ENCODE measurements at places on chromosomes 12 and 14.

DNA sequence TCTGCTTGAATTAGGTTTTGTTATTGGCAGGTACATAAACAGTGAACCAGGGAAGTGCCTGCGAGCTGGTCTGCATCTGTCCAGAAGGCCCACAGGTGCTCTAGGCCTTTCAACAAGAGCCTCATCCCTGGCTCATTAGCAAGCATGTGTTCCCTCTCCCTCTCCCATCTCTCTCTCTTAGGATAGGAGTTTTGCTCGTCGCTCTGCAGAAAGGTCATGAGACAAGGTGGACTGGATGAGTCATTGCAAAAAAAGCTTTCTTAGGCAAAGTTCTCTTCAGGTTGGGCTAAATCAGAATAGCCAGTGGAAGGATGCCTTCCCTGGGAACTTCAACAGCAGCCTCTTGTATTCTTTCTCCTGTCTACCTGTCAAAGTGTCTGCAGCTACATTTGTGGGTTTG, 14.6 kb upstream of the PRMT8 start:
- no peak for DNase-seq

DNA sequence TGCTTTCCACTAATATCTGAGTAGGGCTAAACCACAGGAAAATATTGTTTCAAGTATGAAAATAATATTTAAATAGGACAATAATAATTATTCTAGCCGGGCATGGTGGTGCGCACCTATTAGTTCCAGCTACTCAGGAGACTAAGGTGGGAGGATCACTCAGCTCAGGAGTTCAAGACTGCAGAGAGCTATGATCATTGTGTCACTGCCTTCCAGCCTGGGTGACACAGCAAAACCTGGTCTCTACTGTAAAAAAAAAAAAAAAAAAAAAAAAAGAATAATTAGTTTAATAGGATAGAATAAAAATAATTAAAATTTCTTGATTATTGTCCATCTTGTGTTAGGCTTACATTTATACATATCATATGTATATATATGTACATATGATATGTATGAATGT, 38.5 kb upstream of the BAZ1A start:
- no peak for DNase-seq

DNA sequence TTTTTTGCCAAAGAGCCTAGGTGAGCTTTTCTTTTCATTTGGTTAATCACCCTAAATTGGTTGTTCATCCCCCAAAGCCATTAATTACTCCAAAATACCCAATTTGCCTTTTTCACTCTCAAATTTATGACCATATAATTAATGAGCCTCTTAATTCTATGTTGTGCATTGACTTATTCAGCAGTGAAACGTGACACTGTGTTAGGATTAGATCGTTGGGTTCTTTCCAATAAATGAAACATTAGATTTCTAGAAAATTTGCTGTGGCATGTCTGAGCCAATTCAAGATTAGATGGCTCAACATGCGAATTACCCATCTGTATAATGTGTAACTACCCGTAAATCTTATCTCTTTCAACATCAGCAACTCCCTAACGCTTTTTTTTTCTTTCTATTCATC, 273.4 kb downstream of the BMP4 start:
- no peak for DNase-seq

- DNase-seq: no peak
Observed at GRCh38 chr14:60931218-60931617, 49.7 kb downstream of the TRMT5 start.

GRCh38 chr14:53214384-53214783, 61.3 kb upstream of the DDHD1 start:
- DNase-seq: no peak

GRCh38 chr12:89645434-89645833, 63.2 kb downstream of the ATP2B1 start:
- DNase-seq: no peak

DNA sequence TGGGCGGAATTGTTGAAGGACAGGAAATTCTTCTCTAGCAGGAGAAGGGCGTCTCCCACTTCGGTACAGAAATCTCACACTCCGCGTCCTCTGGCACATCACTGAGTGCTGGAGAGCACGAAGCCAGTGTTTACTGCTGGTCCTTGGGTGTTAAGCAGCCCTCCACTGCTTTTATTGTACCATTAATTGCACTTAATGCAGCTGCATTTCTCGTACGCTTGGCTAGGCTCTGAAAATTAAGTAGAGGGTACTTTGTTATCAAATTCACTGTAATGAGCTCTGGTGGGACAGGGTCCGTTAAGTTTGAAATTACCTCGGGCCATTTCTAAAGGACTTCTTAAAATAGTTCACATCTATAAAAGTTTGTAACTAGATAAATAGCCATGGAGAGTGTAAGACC, 411.2 kb downstream of the NPAS3 start:
- DNase-seq: no peak

All from stimulated activated CD8-positive, alpha-beta memory T cell treated with anti-CD3 and anti-CD28 coated beads, Interleukin-15, amount 100 ng/mL, for 48 hours (primary cell).